ENCODE measurements at places on chromosomes 4 and X. TPM values are rescaled to one million over a fixed set of nuclear protein-coding genes. Genes with fewer than 3 reads are reported as not detected.

SPARCL1 gene
- total RNA-seq, result 208 TPM

DIPK2B gene
- total RNA-seq, result 2.6 TPM

AMTN gene
- not detected for total RNA-seq

GABRE gene
- 11.2 TPM for total RNA-seq

MAGEA1 gene
- total RNA-seq, result not detected

SCRG1 gene
- total RNA-seq, result 0.25 TPM

SPANXA2 gene
- not detected for total RNA-seq

NALF2 gene
- total RNA-seq, result not detected

MAOA gene
- 121 TPM for total RNA-seq

KLHL8 gene
- total RNA-seq, result 6.2 TPM

UGT2B15 gene
- not detected for total RNA-seq

XAGE2 gene
- total RNA-seq, result not detected

EDA2R gene
- 13.2 TPM for total RNA-seq

EVC gene
- 96.1 TPM for total RNA-seq

FAM47A gene
- not detected for total RNA-seq

TCP11X2 gene
- total RNA-seq, result not detected

KCND1 gene
- 5.0 TPM for total RNA-seq

RBM41 gene
- 14.4 TPM for total RNA-seq

DDX3X gene
- 114 TPM for total RNA-seq

ABCG2 gene
- 0.06 TPM for total RNA-seq

NUP62CL gene
- total RNA-seq, result 0.19 TPM

CXorf51A gene
- total RNA-seq, result not detected

DCK gene
- total RNA-seq, result 4.5 TPM

ZCCHC18 gene
- not detected for total RNA-seq

FHIP1A gene
- total RNA-seq, result not detected

TCEAL7 gene
- total RNA-seq, result 8.0 TPM

NPY2R gene
- total RNA-seq, result 0.19 TPM

ERVMER34-1 gene
- not detected for total RNA-seq

PCDH11X gene
- total RNA-seq, result not detected

RBMX2 gene
- 21.1 TPM for total RNA-seq

ELF4 gene
- total RNA-seq, result 7.7 TPM

NXF2B gene
- not detected for total RNA-seq

GLRA3 gene
- not detected for total RNA-seq

NEUROG2 gene
- total RNA-seq, result not detected

PHOX2B gene
- total RNA-seq, result not detected

PRPS1 gene
- total RNA-seq, result 14.5 TPM
